ENCODE measurements at places on chromosomes 5 and 9.

DNA sequence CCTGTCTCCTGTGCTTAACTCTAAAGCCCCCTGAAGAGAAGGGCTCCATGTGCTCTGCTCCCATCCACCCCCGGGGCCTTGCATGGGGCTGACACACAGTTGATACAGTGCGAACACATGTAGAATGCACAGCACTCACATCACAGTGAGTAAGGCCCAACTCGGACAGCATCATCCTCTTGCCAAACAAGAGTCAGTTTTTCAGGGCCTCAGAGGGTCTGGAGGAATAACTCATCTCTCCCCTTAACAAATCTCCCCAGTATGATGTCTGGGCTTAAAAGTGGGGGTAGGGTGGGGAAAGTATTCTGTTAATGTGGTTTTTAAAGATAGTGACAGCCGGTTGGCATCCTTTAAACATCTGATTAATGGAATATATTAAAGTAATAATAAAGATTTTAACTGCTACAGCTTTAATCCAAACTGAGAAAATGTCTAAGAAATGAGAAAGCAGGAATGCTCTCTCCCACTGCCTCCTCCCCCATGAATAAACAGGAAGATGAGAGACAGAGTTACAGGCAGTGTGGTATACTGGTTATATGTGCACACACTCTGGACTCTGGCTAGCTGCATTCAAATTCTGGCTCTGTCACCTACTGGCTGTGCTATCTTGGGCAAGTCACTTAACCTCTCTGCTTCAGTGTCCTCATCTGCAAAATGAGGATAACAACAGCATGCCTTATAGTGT lies 22.5 kb downstream of the APBA1 start:
- no peak for DNase-seq

GRCh38 chr5:35484241-35484640 lies 133.4 kb upstream of the SPEF2 start:
- no peak for DNase-seq

DNA sequence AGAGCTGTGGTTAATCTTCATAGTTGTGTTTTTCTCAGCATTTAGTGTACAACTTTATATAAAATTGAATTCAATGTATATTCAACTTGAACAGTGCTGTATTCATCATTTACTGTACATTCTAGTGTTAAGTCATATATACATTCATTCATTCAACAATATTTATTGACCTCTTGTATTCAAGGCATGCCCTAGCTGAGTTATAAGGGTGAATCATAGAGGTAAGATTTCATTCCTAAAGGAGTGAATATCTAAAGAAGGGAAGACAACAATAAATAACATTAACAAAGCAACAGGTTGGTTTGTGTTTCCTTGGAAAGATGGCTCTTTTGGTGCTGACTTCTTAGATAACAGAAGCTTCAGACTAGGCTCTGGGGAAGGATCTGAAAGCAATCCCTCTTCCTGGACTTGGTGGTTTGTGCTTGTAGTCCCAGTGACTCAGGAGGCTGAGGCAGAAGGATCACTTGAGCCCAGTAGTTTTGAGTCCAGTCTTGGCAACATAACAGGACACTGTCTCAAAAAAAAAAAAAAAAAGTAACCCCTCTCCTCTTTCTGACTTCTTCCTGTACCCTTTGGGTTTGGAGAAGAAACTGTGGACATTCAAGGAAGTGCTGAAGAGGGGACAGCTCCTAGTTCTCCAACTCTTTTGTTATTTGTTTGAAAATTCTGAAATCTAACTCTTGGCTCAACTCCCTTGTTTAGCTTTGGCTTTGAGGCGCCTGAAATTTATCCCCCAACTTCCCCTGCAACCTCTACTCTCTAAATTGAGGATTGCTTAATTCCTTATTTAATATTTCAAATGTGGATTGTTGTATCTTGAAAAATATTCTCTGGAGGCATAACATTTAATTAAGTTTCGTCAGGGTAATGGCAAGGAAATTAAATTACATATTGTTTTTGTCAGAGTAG lies 80.2 kb downstream of the OSTF1 start:
- DNase-seq = no peak

- DNase-seq = no peak
These were observed 352.7 kb downstream of the ZNF608 start for GRCh38 chr5:124393584-124394379.

DNA sequence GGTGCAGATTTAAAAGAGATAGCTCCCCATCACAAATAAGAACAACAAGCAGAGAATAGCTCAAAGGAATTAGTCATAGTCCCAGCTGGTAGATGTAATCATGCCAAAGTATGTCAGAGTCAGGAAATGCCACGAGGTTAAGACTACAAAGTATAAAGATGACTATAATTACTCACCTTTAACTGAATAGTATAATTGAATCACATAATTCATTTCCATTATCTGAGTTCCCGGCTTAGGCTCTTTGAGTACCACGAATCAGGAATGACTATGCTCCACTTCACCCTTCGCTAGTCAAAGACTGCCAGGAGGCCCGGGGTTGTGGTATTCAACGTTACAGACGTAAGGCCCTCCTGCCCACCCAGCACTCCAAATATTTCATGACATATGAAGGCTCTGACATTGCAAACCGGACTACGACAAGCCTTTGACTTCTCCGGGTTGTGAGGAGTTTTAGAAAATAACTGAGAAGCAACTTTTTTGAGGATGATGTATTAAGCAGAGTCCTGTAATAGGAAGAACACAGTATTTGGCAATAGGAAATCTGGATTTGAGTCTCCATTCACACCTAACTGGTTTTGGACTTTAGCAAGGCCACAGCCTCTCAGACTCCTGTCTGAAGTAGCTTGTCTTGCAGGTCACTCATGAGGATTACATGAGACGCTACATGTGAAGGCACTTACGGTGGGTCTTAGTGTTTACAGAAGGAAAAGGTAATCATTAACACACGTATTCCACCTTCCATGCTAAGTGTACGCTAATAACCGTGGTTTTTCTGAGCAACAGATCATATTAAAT lies 64.6 kb downstream of the ENC1 start:
- no peak for DNase-seq

DNA sequence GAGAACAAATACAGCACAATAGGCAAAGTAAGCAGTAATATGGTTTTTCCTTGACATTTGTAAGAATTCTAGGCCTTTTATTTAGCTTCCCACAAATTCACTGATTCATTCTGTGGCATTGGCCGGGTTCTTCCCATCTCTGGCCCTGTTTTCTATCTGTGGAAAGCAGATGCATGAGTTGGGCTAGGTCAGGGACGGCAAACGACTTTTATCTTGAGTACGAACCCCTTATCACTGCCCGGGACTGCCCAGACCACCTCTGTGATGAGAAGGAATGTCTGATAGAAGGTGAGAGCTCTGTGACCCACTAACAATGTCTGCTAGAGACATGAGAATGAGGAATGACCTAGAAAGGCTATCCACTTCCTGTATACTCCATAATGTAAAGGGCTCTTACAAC lies 35.4 kb upstream of the ADAM19 start:
- DNase-seq = no peak

GRCh38 chr5:174446446-174446845 lies 277.9 kb upstream of the MSX2 start:
- no peak for DNase-seq

DNA sequence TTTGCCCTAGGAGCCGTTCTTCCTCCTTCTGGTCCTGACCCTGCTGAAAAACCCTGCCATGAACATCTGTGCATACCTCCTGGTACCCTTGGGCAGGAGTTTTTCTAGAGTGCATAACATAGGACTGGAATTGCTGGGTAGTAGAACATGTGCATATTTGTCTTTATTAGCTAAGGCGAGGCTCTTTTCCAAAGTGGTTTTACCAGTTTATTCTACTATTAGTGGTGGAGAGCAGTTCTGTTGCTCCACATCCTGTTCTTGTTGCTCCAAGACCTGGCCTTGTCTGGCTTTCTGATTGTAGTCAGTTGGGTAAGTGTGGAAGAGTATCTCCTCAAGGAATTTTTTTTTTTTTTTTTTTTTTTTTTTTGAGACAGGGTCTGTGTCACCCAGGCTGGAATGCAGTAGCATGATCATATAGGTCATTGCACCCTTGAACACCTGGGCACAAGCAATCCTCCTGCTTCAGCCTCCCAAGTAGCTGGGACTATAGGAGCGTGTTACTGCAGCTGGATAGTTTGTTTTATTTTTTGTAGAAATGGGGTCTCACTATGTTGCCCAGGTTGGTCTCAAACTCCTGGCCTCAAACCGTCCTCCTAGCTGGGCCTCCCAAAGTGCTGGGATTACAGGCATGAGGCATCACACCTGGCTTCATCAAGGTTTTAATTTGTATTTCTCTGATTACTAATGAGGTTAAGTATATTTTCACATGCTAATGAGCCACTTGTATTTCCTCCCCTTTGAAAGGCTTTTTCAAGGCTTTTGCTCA lies 85.2 kb downstream of the SPRY4 start:
- no peak for DNase-seq

GRCh38 chr5:169656125-169656901 lies 19.2 kb downstream of the DOCK2 start:
- DNase-seq = no peak

DNA sequence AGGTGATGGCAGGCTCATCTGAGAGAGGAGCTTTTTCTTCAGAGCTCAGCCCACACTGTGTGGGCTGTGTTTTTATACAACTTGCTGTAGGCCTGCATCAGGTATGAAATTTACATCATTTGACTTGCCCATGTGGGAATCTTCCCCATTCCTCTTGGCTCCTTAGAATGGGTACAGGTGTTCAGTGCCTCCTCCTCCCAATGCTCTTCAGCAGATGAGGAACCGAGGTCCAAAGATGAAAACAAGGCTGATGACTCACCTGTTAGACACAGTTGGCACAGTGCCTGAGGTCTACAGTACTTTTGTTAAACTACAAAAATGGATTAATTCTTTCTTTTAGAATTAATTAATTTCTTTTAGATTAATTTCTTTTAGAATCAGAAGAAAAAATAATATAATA lies 20.8 kb downstream of the PAPPA start:
- no peak for DNase-seq

DNA sequence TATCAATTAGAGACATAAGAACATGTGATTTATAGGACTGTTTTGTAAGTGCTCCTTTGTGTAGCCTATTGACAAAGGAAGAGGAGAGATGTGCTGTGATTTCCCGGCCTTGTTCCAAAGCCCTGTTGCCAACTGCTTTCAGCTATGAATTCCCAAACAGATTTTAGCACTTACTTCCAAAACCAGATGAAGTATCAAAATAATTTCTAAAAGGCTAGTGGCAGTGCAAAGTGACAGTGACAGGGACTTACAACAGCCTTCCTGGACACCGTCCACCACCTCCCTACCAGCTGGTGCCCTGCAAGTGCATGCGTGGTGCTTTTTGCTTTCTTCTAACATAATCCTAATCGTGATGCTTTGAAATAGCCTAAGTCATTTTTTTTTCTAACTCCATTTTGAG lies 254.1 kb upstream of the ACTBL2 start:
- DNase-seq = no peak

DNA sequence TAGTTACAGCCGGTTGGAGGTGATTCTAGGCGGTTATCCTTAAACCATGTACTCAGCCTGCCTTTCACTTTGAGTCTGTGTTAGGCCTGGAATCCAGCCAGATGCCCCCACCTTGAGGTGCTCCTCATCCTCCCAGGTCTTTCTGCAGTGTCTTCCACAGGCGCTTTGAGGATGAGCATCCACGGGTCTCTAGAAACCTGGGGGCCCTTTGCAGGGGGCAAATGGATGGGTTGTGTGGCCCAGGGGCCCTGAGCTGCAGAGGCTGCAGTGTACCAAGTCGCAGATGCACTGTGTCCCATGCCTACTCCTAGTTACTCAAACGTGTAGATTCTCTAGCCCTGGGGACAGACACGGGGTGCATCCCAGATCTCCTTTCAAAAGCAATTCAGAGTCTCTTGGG lies 242.1 kb upstream of the IRX1 start:
- DNase-seq = no peak

GRCh38 chr5:127942246-127943060 lies 141.1 kb upstream of the SLC12A2 start:
- no peak for DNase-seq

DNA sequence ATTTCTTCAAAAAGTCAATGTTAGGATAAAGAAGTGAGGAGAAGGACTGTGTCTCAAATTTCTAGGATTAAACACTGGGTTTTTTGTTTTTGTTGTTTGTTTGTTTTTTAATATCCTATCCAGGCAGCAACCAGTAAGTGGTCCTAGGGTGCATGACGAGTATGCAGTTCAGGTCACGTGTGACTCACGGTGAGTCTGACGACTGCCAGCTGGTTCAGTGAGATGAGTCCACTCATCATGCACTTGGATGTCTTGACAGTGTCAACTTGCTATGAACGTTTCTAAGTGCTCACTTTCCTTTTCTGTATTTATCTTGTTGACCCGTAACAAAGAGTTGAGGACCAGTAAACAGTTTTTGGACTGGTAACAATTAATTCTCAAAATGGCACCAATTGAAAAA lies 32.7 kb downstream of the ATG10 start:
- peak; percentile 21 for DNase-seq

DNA sequence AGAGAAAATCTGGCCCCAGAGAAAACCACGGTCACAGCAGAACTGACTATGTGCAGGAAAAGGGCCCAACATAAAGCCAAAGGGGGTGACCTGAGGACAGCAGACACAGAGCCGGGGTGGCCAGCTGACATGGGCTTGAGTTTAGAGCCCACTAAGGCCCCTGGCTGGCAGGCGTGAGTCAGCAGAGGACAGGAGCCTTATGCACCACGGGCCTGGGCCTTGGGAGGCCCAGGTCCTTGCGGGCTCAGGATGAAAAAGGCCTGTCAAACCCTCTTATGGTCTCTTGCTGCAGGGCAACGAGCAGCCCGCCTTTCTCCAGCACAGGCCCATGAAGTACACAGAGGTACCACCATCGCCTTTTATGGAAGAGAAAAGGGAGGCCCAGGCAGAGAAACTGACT lies 19.7 kb downstream of the STK10 start:
- DNase-seq = no peak

DNA sequence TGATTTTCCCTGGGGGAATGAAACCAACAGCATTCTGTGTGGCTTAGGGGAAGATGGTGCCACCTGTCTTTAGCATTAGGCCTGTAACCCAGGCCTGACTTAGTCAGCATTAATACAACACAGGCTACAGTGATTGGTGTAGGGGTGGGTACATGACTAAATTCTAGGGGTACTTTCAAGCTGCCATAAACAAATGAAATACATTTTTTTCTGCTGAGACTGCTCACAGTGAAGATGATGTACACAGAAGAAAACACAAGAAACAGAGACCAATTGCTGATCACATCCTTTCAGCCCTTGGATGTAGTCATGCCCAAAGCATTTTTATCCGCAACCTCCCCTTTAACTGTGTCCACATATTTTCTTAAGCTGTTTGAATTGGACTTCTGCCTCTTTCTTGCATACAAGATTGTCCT lies 527.2 kb downstream of the KCTD16 start:
- DNase-seq = peak; percentile 85

GRCh38 chr9:32587901-32588300 lies 14.9 kb upstream of the NDUFB6 start:
- peak; percentile 13 for DNase-seq

All from AG04450 (cell line).